GF-D8 (cell line): ENCODE measurements at places on chromosomes 2 and 18.

DNA sequence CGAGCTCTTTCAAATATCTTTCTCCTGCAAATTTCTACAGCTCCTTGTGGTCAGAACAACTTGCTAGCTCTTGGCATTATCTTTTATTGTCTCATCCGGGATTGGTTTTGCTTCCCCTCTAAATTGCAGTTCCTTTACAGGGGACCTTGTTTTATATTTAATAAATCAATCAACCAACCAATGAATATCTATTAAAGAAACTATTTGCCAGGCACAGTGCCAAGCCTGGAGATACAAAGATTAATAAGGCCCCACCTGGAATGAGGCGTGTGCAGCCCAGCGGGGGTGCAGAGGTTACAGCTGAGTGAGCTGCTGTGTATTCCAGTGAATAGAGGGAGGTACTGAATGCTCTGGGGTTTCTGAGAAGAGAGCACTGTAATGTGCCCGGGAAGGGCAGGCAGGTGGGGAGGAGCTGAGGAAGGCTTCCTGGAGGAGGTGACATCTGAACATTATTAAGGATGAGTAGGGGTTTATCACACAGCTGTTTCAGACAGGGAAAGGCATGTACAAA, 51.8 kb downstream of the LIPG start:
- DNase-seq: no peak

DNA sequence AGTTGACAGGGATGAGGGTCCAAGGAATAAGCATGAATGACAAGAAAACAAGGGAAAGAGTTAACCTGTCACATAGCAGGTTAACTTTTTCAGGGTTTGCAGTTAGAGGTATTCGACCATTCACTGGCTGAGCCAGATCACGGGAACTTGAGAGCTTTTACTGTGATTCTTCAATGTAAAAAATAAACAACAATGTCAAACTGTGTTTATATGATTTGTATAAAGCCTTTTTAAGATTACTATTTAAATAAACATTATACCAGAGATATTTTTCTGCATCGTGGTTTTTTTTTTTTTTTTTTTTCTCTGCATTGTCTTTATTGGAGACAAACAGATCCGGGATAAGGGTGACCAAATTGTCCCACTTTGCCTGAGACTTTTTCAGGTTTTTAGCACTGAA, 115.6 kb downstream of the NRP2 start:
- DNase-seq: no peak

DNA sequence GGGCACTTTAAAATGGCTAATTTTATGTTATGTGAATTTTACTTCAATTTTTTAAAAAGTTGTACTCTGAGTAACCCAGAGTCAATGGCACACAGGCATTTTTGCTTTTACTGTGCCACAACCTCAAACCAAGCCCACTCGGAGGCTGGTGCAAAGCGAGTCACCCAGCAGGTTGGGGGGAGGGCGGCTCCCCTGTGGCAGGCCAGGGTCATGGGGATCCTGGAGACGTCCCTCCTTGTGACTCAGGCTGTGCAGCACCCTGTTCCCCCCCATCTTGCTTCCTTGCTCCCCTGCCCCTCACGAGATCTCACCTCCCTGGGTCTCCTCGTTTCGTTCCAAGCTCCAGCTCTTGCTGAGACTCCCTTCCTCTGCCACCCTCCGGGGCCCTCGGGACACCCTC, 58.6 kb downstream of the POMC start:
- no peak for DNase-seq

DNA sequence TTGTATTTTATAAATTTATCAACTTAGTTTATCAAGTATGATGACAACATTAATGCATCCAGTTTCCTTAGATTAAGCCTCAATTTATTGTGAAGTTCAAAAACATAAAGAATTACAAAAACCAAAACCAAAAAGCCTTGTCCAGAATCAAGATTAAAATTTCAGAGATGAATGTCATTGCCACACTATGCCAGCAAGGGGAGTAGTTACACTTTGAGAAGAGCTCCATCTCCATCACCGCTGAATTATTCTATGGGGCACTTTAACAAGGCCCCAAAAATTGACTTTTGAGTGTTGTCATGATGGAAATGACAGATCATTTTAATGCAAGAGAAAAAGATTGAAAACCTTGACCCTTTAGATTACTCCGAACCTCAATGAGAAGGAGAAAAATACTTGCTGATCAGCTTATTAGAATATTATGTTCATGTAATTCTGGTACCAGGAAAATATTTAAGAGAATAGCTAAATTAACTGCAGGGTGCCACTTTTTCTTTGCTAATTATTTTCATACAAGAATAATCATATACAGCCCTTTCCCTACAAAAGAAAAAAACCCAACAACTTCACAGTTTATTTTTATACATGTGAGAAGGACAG, 152.5 kb upstream of the AQP4 start:
- DNase-seq: no peak

- DNase-seq: no peak
Measured at GRCh38 chr2:201407265-201407664, 44.0 kb downstream of the TRAK2 start.

DNA sequence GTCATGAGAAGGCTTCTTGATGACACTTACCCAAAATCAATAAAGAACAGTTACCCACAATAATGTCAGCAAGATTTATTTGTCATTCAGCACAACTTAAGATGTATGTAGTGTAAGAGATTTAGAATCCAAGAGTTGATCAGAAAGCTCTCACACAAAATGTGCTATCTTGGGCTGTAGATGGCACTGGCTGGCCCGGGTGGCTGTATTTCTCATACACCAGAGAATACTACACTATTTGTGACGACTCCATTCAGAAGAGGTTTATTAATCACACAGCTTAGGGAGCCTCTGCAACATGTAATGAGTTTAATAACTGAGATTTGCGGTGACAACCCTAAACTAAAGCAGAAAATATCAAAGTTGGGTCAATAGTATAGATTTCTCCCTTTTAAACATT, 530.4 kb upstream of the KLHL29 start:
- DNase-seq: no peak

- no peak for DNase-seq
Measured at GRCh38 chr2:104518256-104518655, 335.7 kb upstream of the POU3F3 start.

DNA sequence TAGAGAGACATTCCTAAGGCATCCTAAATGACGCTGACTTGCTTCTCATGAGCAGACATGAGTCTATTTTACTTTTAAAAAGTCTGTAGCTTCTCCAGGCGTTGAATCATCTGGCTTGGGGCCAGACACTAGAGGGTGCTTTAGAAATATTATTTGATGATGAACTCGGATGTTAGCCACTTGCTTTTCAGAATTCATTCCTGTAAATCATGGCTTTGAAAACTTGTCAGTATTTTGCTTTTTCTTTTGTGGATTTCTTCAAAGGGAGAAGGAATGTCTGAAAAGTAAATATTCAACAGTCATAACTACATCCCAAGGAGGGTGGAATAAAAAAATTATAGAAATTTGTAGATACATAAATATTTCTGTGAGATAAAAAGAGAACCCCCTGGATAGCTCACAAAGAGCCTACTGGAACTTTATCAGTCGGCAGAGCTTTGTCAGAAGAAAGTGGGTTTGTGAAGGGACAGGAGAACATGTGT, 370.8 kb downstream of the OSR1 start:
- DNase-seq: no peak

GRCh38 chr18:64244571-64244970, 95.7 kb upstream of the LINC00305 start:
- DNase-seq: no peak

- no peak for DNase-seq
Measured at GRCh38 chr18:11091746-11092145, 57.6 kb downstream of the PIEZO2 start.

GRCh38 chr2:36819095-36819711, 122.7 kb downstream of the VIT start:
- no peak for DNase-seq

DNA sequence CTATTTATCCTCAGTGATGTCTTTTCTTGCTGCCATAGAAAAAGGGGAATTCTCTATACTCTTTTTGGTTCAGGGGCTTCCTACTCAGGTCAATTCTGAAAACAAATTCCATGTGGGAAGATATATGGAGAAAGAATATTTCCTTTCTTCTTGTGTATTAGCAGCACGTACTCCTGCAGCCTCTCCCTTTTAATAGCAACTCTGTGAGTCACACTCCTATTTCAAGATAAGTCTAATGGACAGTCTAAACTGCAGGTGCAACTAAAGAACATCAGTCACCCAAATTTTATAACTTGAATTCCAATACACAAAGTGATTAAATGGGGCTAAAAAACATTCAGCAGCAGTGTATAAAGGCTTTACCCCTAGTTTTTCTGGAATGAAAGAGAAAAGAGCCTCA, 942.2 kb downstream of the CNTNAP5 start:
- no peak for DNase-seq

GRCh38 chr2:168127371-168127770, 120.0 kb downstream of the STK39 start:
- DNase-seq: no peak

- no peak for DNase-seq
Measured at GRCh38 chr18:2894131-2894840, 47.5 kb downstream of the EMILIN2 start.

DNA sequence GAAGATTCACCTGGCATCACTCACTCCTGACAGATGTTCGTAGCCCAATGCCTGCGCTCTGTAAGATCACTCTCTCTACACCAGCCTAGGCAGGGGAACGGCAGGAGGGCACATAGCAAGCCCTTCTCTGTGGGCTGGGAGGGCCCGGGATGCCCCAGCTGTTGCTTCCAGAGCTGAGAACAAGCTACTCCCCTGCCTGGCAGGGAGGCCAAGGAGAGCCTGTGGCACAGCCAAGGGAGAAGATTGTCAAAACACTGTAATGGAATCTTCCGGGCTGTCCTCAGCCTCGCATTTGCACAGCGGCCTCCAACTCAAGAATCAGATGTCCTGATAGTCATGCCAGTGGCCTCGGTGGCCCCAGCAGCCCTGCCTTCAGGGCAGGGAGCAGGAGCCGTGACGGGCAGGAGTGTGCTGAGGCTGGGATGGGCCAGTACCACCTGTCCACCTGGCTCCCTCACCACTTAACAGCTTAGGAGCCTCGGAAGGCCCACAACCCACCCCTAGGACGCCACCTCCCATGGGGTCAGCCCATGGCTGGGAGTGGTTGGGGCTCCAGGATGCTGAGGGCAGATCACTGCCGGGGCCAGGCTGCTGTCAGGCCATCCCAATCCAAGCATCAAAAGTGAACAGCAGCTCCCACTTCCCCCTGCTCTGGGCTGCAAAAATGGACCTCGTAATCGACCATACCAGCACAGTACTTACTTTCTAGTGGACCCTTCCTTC, 21.9 kb upstream of the SLC35F6 start:
- DNase-seq: no peak

GRCh38 chr2:65199891-65200290, 27.7 kb upstream of the ACTR2 start:
- DNase-seq: no peak

DNA sequence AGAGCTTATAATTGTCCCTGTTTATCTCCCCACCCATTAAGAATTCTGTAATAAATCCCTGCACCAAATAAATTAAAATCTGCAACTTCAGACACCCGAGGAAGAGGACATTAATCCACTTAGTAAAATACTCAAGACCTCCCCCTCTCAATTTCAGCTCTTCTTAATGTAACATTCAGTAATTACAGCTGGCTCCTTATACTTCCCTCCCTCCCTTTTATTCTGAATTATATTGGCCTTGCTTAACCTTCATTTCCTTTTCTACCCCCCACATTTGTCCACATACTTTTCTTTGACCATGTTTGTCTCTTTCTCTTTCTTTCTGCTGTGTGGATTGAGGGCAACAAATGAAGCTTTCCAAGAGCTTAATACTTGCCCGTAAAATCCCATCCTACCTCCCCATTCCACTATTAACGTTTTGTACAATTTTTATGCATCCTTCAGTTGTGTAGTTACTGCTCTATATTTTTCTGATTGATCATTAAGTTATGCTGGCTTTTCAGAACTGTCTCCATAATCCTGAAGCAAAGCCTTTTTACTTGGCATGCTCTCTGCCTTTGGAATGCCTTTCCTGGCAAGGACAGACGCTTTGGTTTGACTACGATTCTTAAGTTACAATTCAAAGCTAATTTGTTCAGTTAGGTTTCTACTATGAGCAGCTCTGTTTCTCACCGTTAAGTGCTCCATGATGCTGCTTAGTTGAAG, 580.1 kb downstream of the ZEB2 start:
- DNase-seq: no peak

GRCh38 chr2:47592381-47592780, 189.4 kb downstream of the MSH2 start:
- DNase-seq: no peak
